NCI-H524 (cell line): ENCODE measurements at places on chromosomes 2 and 18.

GRCh38 chr2:74502720-74503505 is 3.5 kb upstream of the LBX2 start:
- peak; percentile 19 for DNase-seq

DNA sequence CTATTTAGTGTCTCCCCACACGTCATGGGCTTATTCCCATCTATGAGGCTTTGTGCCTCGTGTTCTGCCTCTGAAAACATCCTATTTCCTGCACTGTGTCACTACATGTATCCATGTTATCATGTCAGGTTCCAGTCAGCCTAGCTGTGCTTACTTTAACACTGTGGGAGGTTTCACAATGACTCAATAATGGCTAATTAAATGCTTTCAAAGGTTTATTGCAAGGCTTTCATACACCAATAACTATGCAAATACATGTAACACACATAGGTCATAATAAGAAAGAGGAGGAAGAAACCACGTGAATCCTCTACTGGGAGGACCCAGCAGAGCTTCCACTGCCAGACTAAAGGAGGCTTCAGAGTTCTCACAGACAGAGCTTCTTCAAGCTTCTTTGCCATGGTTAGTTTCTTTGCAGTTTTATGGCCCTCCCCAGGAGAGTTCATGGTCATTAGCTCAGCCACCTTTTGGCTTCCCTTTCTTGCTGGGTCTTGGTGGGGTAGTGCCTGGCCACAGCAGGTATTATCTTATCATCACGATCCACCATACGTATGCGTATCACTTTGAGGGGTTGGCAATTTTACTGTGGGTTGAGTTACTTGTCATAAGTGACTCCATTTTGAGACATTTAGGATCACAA is 5.1 kb upstream of the COLEC12 start:
- DNase-seq, result no peak

DNA sequence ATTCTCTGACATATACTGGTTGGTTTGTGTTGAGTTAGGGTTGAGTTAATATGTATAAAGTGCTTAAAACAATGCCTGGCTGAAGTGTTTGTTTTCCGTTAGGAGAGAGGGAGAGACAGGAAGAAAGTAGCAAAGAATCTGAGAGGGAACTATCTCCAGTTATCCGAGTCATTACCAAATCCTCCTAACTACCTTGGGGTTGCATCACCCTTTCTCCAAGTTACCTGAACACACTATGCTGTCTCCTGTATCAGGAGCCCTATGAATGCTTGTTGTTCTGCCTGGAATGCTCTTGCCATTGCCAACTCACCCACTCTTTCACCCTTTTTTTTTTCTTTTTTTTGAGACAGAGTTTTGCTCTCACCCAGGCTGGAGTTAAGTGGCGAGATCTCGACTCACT is 47.9 kb upstream of the ITGAV start:
- no peak for DNase-seq

- no peak for DNase-seq
Observed at GRCh38 chr2:220077488-220077887, 450.1 kb downstream of the SLC4A3 start.

- no peak for DNase-seq
Observed at GRCh38 chr2:65746931-65747675, 314.7 kb upstream of the SPRED2 start.

GRCh38 chr18:44458777-44459176 is 221.9 kb upstream of the SETBP1 start:
- no peak for DNase-seq

GRCh38 chr2:213152065-213152794 is 818 bp upstream of the IKZF2 start:
- DNase-seq, result peak; percentile 44

DNA sequence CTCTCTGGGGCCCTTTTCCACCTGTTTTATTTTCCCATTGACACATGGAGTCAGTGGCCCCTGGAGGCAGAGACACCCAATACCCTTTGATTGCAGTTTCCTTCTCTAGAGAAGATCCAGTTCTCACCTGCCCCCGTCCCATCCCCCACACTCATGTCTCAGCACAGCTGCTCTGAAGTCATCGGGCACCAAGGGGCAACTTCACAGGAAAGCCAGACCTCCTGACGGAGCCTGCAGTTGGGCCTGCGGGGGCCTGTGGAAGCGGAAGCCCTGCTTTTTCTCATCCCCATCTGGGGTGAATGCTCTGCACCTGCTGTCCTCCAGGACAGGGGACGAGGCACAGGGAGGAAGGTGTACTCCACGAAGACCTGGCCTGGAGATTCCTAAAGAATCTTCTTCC is 308.3 kb upstream of the EPAS1 start:
- no peak for DNase-seq

DNA sequence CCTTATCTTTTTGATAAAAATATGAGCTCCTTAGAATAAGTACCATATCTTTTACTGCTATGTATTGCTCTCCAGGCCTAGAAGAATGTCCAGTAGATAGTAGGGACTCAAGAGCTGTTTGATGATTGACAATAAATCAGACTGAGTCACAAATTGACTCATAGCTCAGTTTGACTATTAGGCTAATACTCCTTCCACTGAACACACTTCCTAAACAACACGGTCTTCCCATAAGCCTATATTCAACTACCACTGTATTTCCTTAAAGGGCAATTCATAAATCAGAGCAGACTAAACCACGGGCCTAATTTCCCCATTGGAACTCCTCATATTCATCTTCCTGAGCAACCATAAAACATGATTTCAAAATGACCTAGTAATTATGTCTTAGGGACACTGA is 258.5 kb downstream of the ALK start:
- no peak for DNase-seq

GRCh38 chr18:6486764-6487426 is 72.2 kb upstream of the L3MBTL4 start:
- no peak for DNase-seq

GRCh38 chr2:88451811-88452564 is 505 bp downstream of the FOXI3 start:
- peak; percentile 20 for DNase-seq

DNA sequence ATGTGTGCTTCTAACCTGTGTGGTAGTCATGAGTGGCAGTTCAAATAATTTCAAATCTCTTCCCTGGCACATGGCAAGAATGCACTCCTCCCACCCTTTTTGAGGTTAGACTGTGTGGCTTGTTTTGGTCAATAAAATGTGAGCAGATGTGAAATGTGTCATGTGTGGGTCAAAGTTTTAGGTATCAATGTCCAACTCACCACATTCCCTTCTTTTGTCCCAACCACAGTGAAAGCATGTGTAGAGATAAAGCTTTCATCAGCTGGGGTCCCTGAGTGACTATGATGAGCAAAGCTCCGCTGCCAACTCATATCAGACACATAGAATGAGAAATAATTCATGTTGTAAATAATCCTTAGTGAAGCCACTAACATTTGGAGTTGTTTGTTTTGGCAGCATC is 118.2 kb downstream of the PAX3 start:
- no peak for DNase-seq

DNA sequence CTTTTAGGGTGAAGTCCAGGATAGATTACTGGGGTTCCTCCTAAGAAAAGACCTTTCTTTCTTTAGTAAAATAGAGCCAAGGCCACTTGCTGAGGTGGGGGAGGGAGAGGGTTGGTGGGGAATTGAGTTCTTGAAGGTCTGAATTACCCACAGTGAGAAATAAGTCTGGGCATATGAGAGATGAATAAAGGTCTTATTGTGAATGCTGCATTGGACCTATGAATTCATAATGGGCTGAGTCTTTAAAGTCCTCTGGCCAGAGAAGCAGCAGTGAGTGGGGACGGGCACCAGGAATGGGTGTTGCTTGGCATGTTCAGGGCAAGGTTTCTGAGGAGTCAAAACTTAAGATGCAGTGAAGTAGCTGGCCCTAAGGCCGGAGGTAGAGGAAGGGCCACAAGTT is 10.5 kb downstream of the MAPRE3 start:
- no peak for DNase-seq

- DNase-seq, result peak; percentile 56
Observed at GRCh38 chr2:222903234-222904220, 42.7 kb downstream of the ACSL3 start.

DNA sequence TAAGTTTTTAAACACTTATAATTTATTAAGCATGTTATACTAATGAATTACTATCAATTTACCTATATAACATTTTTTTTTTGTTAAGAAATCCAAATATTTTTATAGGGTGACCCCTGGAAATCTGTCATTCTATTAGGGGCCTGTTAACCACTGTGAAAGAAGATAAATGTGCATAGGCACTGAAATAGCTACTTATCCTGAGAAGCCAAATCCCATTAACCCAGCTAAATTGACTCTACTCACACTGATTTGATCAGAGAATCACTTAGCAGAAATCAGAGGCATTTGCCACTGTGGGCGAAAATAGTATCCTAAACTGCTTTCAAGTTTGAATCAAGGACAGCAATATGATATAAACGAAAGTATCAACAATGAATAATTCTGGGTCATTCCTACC is 90.0 kb upstream of the GULP1 start:
- no peak for DNase-seq

DNA sequence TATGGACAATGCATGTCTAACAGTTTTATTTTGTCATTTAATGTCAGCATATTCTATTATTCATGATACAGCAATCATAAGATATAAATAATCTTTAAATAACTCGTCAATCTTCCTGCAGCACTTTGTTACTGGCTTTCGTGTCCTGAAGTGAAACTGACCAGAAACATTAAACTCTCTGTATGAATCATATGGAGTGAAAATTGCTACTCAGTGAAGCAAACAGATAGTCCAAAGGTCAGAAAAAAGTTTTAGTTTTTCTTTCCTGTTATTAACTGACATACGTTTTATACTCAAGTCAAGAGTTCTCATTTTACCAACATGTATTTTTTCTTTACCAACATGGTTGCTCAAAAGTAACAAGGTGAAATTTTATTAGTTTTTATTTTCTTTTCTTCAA is 106.8 kb upstream of the GALNT5 start:
- DNase-seq, result no peak

DNA sequence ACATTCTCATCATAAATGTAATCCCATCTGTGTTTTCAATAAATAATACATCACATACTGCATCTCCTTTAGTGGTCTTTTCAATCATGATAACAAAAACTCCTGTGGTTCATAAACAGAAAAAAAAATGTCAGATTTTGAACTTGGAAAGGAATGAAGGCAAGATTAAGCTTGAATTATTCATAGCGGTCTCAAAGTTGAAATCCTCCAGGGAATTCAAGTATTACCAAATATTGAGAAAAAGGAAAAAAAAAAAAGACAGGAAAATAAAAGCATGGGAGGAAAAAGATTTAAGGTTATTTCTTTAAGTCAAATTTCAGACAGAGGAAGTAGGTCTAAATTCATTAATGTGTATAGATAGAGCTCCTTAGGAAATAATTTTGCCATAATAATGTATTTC is 92.1 kb downstream of the COLEC12 start:
- no peak for DNase-seq

GRCh38 chr18:79493211-79493800 is 97.6 kb downstream of the NFATC1 start:
- DNase-seq, result no peak
